ENCODE measurements at places on chromosomes 6 and 20.

GRCh38 chr6:140744659-140745320 lies 1370.3 kb upstream of the CITED2 start:
- no peak for DNase-seq

GRCh38 chr20:13089950-13090469 lies 81.2 kb downstream of the SPTLC3 start:
- no peak for DNase-seq

DNA sequence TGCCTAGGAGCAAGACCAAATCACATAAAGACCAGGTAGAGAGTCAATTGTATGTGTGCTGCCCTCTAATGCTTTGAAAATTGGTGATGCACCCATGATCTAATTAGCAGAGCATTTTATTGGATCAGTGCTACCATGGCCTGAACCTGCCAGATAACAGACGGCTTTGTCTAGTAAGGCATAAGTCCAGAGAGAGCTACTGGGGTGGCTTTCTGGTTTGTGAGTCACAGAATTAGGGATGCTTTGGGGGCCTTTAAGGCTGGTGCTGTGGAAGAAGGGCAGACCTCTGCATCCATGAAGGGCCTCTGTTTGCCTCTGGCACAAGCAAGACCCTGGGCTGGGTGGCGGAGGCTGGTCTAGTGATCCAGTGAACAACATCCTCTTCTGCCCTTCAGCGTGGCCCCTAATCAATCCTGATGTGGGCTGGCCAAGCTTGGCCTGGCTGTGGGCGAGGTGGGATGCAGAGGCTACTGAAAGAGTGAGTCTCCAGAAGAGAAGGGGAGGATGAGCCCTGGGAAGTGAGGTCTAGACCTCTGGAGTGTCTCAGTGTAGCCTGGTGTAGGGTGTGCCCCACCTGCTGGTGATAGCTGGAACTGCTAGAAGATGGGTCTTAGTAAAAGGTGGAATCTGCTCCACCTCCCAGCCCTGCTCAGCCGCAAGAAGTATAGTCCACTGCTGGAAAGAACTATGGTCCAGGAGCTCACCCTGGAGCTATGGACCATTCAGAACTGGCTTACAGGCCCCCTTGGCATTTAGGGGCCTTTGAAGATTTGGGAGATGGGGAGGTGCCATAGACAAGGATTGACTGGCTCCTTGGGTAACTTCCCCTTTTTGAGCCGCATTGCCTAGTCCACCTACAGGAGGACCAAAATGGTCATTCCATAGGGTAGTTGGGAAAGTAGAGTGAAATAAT lies 36.7 kb upstream of the AAR2 start:
- DNase-seq: peak; percentile 82

- no peak for DNase-seq
Measured at GRCh38 chr6:107894809-107895396, 63.1 kb downstream of the SEC63 start.

GRCh38 chr20:41526327-41526726 lies 91.8 kb downstream of the CHD6 start:
- no peak for DNase-seq

DNA sequence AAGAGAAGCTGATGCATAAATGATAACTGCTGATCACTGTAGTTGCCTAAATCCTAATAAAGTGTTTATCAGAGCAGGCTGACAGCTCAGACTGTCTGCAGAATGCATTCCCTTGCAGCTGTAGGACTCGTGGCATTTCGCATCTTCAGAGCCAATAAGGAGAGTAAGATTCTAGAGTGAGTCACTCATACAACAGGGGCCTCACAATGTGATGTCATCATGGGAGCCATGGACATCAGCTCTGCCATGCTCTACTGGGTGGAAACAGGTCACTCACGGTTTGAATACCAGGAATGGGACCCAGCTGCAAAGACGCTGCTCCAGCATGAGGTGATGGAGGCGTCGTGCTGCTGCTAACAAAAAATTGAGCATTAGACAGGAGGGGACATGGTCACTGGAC lies 7.4 kb downstream of the FAM209B start:
- no peak for DNase-seq

GRCh38 chr6:151323791-151324487 lies 67.4 kb downstream of the ZBTB2 start:
- DNase-seq: peak; percentile 93

GRCh38 chr6:16136621-16137450 lies 8.0 kb downstream of the MYLIP start:
- no peak for DNase-seq

DNA sequence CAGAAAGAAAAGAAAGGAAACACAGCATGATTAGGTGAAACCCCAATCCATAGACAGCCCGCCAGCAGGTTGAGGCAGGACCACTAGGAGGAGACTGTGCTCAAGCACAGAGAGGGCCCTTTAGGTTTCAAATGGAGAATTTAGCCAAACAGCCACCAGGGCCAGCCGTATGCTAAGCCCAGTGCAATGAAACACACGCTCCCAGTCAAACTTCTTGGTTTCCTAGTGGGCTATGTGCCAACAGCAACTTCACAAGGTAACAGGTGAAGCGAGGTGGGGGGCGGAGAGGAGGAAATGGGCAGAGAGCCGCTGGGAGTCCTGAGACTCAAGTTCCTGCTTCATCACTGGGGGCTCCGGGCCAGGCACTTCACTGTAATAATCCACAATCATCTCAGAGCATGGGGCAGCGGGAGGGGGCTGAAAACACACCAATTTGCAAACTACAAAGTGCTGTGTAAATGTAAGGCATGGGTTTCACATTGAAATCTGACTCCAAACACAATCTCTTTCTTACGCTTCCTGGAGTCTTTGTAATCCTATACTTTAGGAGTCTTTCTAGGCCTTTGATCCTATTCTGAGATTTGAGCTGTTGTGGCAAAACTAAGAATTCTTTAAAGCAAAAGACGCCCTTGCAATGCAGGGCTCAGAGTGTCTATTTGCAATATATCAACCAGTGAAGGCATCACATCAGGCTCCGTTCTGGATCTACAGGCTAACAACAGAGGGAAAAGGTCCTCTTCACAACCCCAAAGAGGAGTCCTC lies 117.3 kb downstream of the OPRM1 start:
- peak; percentile 73 for DNase-seq

DNA sequence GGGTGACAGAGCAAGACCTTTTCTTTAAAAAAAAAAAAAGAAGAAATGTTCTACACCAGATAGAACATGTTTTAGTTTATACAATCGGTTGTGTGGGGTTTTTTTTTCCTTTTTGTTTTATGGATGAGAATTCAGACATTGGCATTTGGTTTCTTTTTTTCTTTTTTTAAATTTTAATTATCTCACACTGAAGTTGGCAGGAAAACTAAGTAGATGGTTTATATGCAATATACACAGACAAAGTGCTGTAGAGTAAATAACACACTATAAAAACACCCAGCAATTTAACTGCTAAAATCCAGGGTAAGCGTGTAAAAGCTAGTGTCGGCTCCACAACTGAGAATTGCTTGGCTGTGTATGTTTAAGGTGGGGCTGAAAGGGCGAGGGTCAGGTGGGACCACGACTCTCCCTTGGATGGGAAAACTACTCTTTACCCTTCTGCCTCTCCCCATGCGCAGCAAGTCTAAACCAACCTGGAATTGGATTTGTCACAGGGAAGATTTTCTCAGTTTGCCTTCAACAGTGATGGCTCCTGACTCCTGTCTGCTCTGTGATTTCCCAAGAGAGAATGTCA lies 147.1 kb upstream of the MARCKS start:
- DNase-seq: no peak

DNA sequence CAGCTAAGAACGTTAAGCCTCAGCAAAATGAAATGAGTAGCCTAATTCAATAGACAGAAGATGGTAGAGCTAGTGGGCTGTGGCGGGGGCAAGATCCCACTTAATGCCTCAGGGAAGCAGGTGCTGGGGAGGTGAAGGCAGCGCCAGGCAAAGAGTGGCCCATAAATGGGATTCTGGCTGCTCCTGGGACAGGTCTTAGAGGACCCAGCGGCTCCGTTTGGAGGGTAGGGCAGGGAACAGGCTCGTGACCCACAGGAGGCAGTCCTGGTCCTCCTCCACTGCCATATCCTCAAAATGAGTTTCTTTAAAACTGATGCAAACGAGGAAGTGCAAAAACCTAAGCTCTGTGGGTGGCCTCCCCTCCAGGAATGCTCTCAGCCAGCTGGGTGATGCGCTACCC lies 32.7 kb downstream of the SAYSD1 start:
- no peak for DNase-seq

DNA sequence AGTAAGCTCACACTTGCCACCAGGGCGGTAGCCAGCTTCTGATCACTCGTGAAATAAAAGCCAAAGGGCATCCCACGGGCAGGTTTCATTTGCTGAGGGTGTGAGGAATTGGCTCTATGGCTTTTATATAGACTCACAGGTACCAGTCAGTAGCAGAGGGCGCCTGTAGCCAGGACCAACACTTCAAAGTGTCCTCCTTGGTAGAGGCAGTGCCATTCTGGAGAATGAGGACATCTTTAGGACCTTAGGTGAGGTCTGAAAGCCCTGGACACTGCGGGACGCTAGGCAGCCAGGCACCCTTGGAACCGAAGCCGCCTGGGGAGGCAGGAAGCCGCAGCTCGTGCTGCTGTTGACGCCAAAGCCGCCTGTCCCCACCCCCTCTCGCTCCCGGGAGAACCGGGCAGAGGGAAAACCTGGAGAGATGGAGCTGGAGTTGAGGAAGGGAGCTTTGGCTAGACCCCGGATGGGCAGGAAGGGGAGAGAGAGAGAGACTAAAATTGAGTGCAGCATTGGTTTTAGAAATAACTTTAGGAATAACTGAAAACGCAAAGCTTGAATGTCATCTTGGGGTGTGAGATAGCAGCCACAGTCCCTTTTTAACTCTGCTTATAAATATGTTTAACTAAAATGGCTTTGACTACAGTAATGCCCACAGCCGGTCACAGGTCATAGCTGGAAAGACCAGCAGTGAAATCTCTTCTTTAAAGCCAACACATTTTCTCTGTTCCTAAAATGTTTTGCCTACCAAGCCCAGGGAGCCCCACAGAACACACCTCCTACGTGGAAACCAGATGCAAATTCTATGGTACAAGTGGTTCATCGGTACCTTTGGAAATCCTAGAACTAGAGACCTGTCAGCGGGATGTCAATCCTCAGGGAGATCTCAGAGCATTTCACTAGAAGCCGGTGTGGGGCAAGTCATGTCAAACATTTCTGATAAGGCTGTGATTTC lies 128.5 kb upstream of the CDYL start:
- DNase-seq: peak; percentile 89

DNA sequence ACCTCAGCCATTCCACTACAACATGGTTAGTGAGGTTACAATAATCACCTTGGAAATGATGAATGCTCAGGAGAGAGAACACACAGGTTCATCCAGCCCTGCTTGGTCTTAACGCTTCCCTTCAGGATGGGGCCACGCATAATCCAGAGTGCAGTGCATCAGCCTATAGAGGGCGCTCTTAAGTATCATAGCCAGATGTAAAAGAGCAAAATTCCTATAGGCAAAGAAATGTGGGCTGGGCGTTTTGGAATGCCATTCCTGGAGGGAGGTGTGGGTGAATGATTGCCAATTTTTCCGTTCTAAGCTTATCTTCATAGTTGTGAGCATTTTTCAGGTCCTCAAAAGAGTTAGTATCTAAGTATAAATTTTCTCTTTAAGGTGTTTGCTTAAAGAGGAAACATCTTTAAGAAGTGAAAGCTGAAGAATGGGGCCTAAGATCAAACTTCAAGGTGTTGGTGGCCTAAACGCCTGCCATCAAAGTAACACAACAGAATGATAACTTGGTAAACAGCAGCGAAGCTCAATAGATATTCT lies 1.8 kb downstream of the RIPOR2 start:
- peak; percentile 24 for DNase-seq

DNA sequence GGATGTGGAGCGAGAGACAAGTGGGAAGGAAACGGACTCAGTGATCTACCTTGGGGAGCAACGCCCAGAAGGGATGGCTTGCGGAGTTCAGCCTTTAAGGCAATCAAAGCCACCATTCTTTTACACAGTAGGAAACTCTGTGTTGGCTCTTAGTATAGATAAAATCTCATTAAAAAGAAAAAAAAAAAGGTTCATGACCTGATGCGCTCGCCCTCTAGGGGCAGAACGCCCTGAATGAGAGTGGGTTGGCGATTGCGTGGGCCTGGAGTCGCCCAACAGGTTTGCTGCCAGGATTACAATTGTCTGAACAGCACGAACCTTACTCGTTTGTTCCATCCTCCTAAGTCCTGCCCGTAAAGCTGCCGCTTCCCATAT lies 1.2 kb downstream of the TPD52L1 start:
- DNase-seq: peak; percentile 25

GRCh38 chr6:156617376-156617775 lies 159.8 kb upstream of the ARID1B start:
- DNase-seq: peak; percentile 58

- peak; percentile 61 for DNase-seq
Measured at GRCh38 chr6:158663625-158664165, 13.8 kb downstream of the SYTL3 start.

DNA sequence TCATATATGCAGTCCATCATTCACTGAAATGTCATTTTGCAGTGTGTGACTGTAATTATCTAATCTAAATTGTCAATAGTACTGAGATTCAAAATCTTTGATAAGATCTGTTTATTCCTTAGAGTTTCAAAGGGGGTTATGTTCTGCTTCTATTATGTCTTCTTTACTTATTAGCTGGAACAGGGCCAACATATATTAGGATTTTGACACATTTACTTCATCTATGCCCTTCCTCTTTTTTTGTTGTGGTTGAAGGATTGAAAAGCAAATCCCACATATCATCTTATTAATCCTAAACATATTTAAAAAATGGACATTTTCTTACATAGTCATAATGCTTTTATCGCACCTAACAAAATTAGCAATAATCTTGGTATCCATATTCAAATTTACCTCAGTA lies 30.3 kb upstream of the MAS1 start:
- DNase-seq: no peak

DNA sequence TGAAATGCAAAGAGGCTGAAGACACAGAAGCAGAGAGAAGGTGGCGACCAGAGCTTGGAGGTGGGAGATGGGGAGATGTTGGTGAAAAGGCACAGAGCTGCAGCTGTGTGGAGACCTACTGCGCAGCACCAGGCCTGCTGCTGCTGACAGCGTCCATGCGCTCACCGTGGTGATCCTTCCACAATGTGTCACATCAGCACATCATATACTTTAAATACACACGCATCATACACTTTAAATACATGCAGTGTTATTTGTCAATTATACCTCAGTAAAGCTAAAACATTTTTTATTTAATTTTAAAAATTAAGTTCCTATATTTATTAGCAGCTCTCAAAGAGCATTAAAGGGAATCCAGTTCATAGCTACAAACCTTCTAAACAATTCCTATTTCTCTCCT lies 200.9 kb downstream of the TTLL2 start:
- DNase-seq: no peak

- no peak for DNase-seq
Measured at GRCh38 chr6:82022614-82023129, 224.9 kb downstream of the IBTK start.

- DNase-seq: no peak
Measured at GRCh38 chr6:150354754-150355571, 13.8 kb upstream of the IYD start.

All from lung (tissue), 17 donors.